ENCODE measurements at places on chromosomes 2 and 18.

GRCh38 chr18:22840606-22841144, 92.5 kb upstream of the RBBP8 start:
- no peak for DNase-seq

DNA sequence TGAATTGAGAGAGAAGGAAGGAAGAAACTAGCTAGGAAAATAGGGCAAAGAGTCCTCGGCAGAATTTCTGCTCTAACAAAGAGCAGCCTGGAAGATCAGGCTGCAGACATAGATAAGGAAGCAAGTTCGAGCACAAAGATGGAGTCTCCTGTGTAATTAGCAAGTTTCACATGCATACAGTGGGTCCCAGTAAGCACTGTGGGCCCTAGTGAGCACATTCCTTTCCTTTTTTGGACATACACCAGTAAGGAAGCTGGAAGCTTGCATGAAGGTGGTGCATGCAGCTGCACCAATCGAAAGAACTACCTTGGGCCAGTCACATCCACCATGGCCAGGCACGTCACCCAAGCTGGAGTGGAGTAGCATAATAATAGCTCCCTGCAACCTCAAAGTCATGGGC, 109.7 kb downstream of the NOL4 start:
- no peak for DNase-seq

DNA sequence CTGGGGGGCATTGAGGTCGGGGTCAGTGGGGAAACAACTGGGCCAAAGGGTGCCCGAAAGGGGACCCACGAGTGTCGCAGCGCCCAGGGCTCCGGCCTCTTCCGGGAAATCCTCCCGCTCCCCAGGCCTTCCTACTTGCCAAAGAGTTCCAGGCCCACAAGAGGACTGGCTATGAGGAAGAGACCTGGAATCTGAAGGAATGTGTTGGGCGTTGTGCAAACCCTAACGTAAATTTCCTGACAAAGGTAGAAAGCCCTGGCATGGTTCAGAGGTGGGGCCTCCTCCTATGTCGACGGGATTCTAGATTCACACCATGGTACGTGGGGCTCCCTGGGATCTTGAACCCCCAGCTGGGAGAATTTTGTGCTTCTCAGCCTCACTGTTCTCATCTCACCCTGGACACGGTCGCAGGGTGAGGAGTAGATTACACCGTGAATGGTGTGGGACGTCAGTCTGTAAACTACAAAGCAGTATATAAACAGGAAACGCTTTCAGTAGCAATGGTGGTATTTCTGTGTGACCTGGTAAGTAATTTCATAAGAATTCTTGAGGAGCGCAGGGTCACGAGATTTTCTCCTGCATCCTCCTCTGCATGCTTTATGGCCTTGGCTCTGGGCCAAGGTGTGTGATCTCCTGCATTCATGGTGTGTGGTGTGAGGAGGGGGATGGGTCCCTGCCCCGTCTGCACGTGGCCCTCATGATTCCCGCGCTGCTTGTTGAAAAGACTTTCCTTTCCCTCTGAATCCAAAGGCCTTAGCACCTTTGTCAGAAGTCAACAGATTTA, 868 bp downstream of the HSBP1L1 start:
- DNase-seq = no peak

GRCh38 chr2:141079231-141079630, 1051.6 kb downstream of the LRP1B start:
- DNase-seq = no peak

GRCh38 chr18:48219037-48219809, 190.0 kb downstream of the ZBTB7C start:
- peak; percentile 13 for DNase-seq

DNA sequence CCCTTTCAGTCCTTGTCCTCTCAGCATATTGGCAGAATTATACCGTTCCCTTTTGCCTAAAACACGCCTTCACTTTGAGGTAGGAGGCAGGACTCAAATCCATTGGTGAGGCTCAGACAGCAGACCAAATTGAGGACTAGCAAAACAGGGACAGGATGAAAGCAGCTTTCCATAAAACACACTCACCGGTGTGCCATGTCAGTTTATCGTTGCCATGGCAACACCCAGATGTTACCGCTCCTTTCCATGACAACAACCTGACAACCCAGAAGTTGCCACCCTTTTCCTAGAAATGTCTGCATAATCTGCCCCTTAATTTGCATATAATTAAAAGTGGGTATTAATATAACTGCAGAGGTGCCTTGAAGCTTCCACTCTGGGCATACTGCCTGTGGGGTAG, 730.4 kb downstream of the METTL4 start:
- DNase-seq = no peak

- no peak for DNase-seq
Observed at GRCh38 chr2:200650195-200650594, 64.4 kb downstream of the AOX1 start.

DNA sequence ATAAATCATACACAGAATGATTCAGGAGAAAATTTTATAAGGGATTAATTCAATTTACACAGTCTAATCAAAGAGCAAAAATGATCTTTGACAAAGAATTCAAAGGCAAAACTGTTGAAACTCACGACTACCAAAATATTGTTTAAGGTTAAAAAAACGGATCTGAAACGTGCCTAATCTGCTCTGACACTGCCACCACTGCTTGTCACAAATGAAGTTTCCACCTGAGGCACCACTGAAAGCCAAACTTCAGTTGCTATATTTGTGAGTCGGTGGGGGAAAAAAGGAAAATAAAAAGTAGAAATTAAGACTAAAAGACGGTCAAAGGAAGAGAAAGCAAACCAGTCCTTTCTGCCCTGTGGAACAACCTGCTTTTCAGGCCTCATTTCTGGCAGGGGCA, 140.6 kb upstream of the DNMT3A start:
- no peak for DNase-seq

- DNase-seq = no peak
Observed at GRCh38 chr2:127598711-127599110, 47.2 kb upstream of the GPR17 start.

- DNase-seq = no peak
Observed at GRCh38 chr2:218547978-218548377, 20.2 kb downstream of the USP37 start.

DNA sequence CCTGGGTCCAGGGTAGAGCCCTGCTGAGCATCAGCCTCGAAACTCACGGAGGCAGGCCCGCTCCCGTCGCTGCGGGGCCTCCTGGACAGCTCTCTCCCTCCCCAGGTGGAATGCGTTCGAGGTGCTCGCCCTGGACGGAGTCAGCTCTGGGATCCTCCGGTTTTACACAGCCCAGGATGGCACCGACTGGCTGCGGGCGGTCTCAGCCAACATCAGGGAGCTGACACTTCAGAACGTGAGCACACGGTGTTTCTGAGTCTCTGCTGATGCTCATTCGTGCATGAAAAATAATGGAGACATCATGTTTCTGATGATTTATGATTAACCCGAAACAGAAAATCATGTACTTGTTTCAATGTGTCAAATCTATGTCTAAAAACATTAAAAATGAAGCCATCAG, 175.5 kb upstream of the TPO start:
- DNase-seq = no peak

GRCh38 chr18:10928011-10928771, 221.2 kb downstream of the PIEZO2 start:
- no peak for DNase-seq

DNA sequence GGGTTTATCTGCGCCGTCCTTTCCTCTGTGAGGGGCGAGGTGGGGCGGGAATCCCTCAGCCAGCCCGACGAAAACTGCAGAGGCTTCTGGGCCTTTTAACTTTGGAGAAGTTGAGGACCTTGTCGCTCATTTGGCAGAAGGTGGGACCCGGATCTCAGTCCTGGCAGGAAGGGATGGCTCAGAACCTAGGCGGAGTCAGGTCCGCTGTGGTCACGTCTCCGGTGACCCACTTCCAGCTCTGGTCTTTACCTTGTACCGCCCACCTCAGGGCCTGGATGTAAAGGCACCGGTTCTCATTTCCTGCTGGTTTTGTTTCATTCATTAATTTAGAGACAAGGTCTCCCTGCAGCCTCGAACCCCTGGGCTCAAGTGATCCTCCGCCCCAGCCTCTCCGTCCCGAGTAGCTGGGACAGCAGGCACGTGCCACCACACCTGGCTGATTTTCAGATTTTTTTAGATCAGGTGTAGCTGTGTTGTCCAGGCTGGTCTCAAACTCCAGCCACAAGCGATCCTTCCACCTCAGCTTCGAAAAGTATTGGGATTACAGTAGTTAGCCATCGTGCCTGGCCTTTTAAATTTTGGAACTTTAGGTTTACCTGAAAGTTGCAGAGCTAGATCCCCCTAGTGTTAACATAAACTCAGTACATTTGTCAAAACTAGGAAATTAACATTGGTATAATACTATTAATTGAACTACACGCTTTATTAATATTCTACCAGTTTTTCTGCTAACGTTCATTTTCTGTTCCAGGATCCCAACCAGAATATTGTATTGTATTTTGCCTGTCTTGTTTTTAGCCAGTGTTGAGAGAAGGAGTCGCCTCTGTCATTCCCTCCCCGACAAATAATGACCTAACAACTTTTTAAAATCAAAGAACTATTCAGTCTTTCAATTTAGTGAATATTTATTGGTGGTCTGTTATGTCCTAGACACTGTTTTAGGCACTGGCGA, 852 bp downstream of the POLI start:
- peak; percentile 49 for DNase-seq

- no peak for DNase-seq
Observed at GRCh38 chr18:63144748-63145147, 174.8 kb downstream of the BCL2 start.

GRCh38 chr18:62857263-62857976, 142.1 kb downstream of the PHLPP1 start:
- DNase-seq = no peak

DNA sequence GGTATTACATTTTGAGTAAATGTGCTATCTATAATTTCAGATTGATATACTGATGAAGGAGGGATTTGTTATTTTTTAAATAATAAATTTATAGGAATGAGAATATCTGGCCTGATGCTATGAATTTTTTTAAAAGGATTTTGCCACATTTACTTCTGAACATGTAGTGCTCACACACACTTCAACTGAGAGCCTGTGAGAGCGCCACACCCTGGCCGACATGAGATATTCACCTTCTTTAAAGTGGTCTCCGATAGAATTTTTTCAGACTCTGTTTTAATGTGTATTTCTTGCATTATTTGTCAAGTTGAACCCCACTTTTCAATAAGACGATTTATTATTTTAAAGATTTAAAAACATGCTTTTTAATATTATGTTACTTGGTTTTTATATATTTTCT, 813.3 kb downstream of the DCC start:
- DNase-seq = no peak

DNA sequence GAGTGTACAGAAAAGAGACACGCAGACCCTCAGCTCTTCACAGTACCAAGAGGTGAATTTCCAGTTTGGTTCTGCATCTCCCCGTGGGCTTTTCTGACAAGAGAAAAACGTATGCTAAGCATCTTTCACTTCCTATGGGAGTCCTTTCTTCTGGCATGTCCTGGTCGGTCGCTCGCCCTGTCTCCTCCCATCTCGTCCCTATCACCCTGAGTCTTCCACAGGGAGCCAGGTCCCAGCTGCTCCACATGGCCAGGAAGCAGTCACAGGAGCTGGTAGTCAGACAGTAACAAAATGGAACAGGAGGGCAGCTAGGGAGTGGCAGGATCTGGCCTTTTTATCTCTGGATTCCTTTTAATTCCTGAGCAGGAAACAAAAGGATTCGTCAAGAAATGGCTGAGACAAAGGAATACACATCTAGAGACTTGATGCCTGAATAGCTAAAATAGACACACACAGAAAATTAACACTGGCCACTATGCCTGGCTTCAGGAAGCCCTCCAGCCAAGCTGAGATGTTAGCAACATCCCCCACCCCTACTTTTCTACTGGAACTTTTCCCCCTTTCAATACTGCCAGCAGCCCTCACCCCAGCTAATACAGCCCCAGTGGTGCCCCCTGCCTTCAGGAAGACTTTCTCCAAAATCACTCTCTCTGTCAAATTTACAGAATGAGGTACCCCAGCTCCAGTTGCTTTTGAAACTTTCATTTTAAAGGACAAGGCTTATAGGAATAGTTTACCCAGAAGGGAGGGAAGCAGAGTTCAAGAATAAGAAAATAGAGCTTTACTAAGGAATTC, 136.1 kb downstream of the DNER start:
- no peak for DNase-seq

DNA sequence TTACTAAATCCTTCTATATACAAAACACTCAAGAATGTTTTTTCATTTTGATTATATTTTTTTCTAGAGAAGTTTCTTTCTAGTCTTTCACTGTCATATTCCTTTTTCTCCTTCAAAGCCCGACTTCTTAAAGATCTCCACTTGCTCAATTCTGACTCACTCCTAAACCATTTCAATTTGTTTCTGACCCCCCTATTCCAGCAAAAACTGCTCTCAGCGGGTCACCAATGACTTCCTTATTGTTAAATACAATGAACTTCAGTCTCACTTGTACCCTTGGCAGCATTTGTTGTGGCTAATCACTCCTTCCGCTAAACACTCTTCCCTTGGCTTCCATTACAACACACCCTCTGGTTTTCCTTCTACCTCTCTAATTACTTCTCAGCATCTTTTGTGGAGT, 111.1 kb upstream of the RBBP8 start:
- no peak for DNase-seq

GRCh38 chr2:39127973-39128372, 7.1 kb upstream of the SOS1 start:
- DNase-seq = no peak

GRCh38 chr2:9877726-9878125, 34.5 kb downstream of the TAF1B start:
- DNase-seq = no peak

DNA sequence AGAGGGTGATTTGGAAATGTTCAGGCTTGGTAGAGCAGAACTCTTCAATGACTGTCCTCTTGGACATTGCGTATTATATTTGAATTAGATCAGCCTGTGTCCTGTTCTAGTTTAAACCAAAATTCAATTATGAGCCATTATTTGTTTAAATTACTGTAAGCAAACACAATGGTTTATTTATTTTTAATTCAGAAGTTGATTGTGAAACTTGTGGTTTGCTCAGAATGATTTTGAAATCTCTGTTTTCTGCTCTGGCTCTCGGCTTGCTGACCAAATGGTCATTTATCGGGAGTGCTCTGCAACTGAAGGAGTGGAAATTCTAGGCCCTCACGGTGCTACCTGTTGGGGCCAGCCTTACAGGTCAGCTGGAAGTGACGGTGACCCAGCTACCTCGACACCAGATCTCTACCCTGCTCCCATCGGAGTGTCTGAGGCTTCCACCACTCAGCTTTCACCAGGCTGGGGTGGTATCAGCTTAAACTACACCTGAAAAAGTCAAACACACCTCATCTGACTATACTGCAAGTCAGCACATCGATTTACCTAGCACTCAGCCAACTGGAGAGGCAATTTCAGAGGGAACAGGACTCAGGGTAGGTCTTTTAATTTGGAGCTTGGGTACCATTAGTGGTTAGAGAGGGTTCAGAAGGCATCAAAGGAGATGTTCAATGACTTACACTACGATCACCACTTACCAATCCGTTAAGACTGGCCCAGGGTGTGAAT, 36.8 kb upstream of the GPD2 start:
- DNase-seq = no peak

DNA sequence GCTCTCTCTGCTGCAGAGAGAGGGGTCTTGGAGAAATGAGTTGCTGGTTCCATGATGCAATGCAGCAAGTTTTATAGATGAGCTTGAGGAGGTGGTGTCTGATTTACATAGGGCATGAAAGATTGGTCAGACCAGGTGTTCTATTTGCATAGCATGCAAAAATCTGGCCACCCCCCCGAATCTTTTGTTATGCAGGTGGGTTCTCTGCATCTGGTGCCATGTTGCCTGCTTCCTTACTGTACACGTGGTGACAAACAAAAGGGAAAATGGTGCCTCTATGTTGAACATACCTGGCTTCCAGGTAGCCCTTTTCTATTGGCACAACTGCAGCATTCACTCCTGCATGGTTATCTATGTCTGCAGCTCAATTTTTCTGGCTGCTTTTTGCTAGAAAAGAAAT, 169.4 kb downstream of the GALNT1 start:
- no peak for DNase-seq

GRCh38 chr2:196131384-196131937, 39.9 kb downstream of the STK17B start:
- DNase-seq = peak; percentile 59

Measured in lower leg skin (tissue), 4 donors.